ENCODE measurements at places on chromosomes 6 and 20.

- DNase-seq, result no peak
These were observed 504.6 kb upstream of the SYNCRIP start for GRCh38 chr6:86147311-86147710.

GRCh38 chr6:51800603-51801002 lies 286.8 kb downstream of the PKHD1 start:
- no peak for DNase-seq

DNA sequence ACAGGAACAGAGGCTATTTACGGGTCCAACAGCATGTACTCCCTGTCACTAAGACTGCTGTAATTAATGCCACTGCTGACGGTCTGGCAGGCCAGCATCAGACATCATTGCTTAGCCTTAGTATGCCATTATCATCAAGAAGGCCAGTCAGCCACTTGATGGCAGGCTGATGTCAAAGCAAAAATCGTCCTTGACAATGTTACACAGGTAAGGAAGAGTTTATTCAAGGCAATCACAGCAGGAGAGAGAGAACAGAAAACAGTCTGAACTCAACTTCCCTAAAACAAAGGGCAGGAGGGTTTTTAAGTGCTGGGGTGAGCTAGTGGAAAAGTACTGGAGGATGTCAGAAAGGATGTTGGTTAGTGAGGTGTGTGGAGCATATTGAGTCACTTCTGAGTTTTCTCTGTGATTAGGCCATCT lies 25.1 kb downstream of the FKBP1C start:
- no peak for DNase-seq

DNA sequence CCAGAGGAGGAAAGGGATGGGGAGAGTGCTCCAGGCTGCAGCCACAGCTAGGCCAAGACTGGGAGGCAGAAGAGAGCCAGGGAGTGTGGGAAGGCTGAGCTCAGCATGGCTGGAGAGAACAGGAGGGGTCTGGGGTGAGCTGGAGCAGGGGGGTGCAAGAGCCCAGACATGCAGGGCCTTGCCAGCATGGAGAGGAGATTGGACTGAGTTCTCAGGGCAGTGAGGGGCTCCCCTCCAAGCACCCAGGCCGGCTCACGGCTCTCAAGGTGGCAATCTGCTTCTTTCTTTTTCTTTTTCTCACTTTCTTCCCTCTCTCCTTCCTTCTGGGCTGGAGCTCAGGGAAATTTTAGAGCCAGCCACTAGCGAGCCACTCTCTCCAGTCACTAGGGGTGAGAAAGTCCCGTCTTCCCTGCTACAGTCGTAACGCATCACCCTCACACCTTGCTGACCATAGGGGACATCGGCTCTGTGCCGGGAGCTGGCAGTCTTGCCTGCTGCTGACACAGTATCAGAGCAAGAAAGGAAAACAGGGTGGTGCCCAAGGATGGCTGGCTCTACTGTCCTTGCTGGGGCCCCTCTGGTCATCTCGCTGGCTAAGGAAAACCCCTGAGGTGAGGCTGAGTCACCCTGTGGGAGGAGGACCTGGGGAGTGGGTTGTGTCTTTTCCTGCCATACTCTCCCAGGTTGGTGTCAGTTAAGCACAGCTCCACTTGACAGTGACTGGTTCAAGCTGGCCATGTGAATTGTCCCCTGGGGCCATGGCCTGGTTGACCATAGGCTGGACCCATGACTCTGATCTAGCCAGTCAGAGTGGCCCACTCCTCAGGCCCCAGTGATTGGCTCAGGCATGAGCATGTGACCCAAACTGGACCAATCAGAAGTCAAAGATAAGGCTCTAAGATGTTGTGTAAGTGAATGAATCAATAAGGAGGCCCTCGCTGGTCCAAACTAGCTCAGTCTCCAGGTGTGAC lies 135.1 kb upstream of the PMEPA1 start:
- DNase-seq, result no peak

- DNase-seq, result no peak
These were observed 55.4 kb downstream of the CTNNBL1 start for GRCh38 chr20:37749218-37749617.

- DNase-seq, result no peak
These were observed 34.8 kb upstream of the MYB start for GRCh38 chr6:135146162-135146934.

- no peak for DNase-seq
These were observed 322.8 kb upstream of the GJE1 start for GRCh38 chr6:141809901-141810300.

DNA sequence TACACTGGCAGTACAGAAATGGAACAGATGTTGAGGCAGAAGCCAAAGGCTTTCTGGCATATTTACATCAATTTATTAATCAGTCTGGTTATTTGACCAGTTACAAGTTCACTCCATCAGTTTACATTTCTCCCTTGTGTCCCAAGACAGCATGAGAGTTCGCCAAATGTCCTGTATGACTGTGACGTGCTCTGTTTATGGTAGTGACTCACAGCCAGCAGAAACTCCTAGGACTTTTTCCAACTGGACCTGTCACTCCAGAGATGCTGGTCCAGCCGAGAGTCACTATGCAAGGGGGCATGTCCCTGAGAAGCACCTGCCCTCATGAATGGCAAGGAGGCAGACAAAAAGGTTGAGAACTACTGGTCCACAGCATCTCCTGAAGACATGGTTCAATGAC lies 160.0 kb downstream of the LRFN2 start:
- DNase-seq, result no peak

DNA sequence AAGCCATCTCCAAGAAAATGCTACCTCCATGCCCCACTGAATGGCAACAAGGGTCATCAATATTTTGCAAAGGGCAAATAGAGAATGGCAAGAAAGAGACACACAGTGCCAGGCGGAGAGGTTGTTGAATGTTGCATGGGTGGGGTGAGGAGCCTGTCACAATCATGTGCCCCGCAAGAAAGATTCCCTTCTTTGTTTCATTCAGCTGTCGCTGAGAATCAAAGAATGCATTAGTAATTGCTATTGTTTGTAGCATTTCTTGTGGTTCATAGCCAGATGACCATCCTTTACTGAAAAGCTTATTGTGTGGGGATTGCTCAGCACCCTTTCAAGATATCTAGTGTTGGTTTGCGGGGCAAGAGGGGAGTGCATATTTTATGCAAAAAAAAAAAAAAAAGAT lies 166.5 kb upstream of the QKI start:
- DNase-seq, result no peak

Data from GM03348 (cell line).